Left hindlimb (tissue), 1 donor: ENCODE measurements at places on chromosomes 5 and 9.
A peak's percentile ranks its signal among the peaks of the same experiment; 100 is the strongest.

- no peak for DNase-seq
These were observed 262.9 kb upstream of the PTPRD start for GRCh38 chr9:10875752-10876151.

DNA sequence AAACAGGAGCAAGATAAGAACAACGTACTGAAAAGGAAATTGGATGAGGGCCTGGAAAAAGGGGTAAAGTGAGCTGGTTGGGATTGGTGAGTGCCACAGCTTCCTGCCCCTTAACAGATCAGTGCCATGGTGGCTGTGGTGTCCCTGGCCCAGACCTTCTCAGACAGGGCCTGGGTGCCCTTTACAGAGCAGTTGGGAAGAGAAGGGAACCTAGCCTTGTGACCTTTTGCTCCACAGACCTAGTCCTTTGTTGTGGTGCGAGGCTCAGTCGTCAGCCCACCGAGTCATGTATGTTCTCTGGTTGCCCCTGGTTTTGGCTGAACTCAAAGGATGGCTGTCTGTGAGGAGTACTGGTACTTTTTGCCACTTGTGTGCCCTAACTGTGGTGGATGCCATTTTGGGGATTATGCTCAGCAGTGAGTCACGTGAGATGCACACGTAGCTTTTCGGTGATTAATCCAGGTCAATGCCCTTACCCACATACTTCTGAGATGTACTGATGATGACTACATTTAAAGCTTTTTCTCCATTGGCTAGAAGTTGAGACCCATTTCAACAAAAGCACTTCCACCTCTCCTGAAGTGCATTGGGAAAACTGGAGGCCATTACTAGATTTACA is 48.4 kb downstream of the EXOSC2 start:
- no peak for DNase-seq

- DNase-seq, result no peak
These were observed 9.4 kb upstream of the REEP5 start for GRCh38 chr5:112931473-112931872.

GRCh38 chr5:180161420-180162303 is 47.3 kb downstream of the RASGEF1C start:
- no peak for DNase-seq

DNA sequence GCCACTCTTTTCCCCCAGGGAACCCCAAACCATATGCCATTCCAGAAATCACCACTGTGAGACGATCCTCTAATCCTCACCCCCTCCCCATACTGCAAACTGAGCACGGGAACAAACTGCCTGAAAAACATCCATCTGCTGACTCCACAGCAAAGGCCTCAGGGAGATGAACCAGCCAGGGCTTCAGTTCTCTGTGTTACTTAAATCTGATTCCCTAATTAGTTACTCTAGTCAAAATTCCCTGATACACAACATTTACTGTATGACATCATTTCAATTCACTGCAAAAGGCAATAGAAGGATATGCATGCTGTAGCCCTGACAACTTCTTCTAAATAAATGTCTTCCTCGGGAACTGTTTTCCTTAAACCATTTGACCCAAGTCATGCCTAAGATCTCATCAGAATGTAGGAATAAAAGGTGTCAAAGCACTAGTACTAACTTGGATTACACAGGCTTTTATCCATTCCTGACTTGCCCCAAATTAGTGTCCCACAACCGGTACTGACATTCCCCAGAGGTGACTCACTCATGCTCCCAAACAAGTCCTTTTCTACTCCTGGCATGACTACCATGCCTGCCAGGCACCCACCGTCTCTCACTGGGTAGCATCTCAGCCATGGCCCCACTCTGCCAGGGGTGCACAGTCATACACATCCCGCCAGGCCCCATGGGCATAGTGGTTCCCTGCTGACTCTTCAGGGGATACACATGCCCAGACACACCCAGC is 35.0 kb downstream of the MTX3 start:
- DNase-seq, result no peak

DNA sequence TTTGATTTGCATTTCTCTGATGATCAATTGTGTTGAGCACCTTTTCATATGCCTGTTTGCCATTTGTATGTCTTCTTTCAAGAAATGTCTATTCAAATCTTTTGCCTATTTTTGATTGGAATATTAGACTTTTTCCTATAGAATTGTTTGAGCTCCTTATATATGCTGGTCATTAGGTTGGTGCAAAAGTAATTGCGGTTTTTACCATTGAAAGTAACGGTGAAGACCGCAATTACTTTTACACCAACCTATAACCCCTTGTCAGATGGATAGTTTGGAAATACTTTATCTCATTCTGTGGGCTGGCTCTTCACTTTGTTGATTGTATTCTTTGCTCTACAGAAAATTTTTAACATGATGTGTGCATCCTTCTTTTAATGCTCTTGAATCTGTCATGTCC is 113.2 kb upstream of the PRRC1 start:
- DNase-seq, result no peak

GRCh38 chr5:160175438-160176218 is 53.7 kb upstream of the FABP6 start:
- no peak for DNase-seq

DNA sequence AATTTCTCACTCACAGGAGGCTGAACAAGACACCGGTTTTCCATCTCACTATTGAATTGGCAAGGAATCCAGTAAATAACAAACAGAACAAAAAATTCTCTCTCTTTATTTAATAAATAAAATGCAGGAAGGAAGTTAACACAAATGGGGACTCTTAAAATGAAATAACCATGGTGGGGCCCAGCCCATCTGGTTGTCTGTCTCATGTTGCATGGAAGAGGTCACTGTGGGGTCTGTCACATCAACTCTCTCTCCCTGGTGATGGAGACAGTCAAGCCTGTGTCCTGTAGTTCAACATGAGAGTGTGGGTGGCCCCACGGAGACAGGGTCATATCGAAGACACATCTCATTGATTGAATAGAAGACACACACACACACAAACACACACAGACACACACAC is 297.7 kb downstream of the IRX2 start:
- no peak for DNase-seq

- DNase-seq, result peak; percentile 20
These were observed 49.2 kb downstream of the MRPL36 start for GRCh38 chr5:1750469-1750868.

- DNase-seq, result no peak
These were observed 33.9 kb downstream of the GSN start for GRCh38 chr9:121301881-121302286.

DNA sequence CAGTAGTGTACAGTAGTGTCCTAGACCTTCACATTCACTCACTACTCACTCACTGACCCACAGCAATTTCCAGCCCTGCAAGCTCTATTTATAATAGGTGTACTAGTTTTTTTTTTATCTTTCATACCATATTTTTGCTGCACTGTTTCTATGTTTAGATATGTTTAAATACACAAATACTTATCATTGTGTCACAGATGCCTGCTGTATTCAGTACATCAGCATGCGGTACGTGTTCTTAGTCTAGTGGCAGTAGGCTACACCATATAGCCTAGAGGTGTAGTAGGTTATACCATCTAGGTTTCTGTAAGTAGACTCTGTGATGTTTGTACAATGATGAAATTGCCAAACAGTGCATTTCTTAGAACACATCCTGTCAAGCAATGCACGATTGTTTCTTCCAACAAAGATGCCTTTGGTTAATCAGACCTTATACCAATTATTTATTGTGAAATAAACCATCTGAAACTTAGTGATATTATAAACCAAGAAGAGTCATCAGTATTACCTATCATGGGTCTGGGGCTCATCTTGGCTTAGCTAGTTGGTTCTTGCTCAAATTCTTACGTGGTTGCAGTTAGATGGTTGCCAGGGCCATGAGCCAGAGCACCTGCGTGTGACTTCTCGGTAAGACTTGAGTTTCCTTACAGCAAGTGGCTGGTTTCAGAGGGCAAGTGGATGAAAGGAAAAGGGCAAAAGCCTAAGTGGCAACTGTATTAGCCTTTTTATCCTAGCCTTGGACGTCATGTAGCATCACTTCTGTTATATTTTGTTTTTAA is 41.1 kb downstream of the ERBIN start:
- no peak for DNase-seq

GRCh38 chr5:68830377-68830898 is 263.4 kb upstream of the SLC30A5 start:
- no peak for DNase-seq

DNA sequence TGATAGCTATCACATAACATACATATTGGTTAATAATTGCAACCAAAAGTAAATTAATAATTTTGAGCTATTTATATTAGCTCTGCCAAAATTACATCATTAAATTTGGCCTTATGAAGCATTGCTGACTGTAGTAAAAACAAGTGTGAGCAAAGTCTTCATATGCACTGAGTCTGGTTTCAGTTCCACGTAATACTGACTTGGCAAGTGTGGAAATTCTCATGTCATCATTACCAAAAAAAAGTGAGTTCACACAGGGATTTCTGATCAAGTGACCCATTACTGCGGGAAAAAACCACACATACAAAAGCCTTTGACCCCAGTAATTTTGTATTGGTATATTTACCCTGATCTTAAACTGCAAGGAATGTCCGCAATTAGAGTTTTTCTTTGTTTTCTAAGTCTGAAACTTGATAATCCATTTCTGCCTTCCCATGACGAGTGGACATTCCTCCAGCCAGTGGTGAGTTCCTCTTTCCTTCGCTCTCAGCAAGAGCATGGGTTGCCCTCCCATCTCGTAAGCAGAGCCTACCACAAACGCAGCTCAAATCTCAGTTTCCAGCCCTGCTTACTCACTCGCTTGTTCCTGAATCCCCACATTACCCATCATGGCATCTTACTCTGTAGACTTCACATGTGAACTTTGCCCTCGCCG is 220.2 kb upstream of the DMRT1 start:
- DNase-seq, result no peak

DNA sequence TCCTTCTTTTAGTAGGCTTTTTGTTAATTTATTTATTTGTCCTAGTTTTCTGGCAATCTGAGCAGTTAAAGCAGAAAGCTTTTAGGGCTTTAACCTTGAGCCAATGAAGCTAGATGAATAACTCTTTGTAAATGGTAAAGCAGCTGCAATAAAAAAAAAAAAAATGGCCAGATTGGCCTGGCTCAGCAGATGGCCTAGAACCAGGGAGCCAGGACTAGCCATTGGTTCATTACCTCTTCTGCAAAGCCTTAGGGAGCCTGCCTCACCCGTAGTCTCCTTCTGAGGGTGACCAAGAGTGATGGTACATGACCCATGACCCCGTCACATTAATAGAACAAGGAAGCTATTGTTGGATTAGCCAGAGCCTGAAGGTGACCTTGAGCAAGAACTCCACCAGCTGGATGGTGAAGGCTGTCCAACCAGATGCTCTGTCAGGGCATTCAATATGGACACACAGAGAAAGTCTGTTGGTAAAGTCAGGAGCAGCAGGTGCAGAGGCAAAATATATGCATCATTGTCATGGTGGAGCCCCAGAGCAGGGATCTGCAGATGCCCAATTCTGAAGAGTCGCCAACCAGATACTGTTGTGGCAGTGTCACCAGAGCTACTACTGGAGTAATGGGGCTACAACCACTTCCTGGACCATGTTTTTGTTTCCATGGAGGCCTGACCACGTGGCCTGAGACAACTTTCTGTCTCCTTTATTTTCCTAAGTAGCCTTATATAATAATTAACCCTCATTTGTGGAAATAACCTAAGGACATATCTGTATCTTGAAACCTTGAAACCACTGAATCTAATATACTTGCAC is 100.7 kb downstream of the MTX3 start:
- DNase-seq, result no peak

DNA sequence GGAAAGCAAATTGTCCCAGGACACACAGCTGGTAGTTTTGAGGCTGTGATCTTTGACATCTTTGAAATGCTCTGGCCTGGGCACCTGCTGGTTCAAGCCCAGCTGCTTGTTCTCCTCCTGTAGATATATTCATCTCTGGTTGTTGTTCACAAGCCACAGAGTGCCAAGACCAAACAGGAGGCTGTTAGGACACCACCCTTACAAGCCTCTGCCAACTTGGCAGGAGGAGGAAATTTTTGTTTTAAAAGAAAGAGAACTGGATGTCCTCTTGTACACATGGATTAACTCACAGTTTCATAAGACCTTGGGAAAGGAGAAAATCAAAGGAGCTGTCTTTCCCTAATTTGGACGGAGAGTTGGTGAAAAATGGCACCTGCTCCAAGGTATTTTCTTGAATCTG is 8.5 kb upstream of the ZFP62 start:
- no peak for DNase-seq

- DNase-seq, result no peak
These were observed 15.6 kb downstream of the OLFM1 start for GRCh38 chr9:135103001-135103446.

- DNase-seq, result no peak
These were observed 87.5 kb downstream of the TTLL11 start for GRCh38 chr9:122005597-122005996.

GRCh38 chr9:16369427-16369826 is 501.0 kb downstream of the BNC2 start:
- no peak for DNase-seq

DNA sequence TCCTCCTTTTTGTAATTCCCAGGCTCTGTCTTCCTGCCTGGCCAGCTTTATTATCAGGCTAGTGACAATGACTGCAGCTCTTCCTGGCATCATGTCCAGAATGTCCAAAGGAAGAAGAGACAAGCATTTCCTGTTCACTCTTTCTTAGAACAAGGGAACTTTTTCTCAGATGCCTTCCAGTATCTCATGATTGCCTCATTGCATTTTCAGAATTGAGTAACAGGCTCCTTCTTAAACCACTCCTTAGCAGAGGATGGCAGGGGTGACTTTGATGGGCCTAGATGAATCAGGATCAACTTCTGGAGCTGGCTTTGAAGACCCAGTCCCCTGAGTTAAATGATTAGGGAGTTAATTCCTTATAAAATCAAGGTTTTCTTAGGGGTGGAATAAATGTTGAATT is 92.9 kb upstream of the RASGRF2 start:
- DNase-seq, result no peak

- DNase-seq, result no peak
These were observed 607.5 kb downstream of the ISL1 start for GRCh38 chr5:51990661-51991180.

DNA sequence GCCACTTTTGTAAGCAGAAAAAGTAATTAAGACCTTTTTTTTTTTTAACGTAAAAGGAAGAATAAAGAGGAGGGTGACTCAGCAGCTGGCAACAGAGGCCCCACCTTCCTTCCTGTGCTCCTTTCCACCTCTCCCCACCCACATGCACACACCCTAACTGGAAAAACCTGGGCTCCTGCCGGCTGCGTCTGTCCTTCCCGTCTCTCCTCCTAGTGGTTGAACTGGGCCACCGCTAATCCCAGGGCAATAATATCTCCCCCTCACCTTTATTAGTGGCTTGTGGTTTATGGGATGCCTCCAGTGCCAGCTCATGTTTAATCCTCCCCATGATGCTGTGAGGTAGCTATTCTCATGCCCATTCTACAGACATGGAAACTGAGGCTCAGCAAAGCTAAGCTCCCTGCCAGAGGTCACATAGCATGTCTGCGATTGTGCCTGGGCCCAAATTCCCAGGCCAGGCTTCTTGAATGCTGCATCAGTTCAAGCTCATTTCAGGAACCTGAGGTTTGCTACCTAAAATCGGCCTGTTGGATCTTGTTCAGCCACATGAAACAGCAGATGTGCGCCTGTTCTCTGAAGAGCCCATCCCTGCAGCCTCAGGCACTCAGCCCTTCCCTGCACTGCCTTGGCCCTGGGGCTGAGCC is 60.9 kb upstream of the IL17B start:
- no peak for DNase-seq
